ENCODE measurements at places on chromosomes 12 and 14.

GRCh38 chr12:11437966-11438365 lies 42.6 kb upstream of the PRB2 start:
- DNase-seq, result no peak

DNA sequence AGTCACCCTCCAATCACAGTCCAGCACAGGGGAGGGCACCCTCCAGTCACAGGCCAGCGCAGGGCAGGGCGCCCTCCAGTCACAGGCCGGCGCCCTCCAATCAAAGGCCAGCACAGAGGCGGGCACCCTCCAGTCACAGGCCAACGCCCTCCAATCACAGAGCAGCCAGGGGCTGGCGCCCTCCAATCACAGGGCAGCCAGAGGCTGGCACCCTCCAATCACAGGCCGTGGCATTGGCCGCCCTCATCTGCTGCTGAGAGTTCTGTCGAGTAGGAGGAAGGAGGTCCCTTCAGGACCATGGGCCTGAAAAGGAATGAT lies 26.6 kb downstream of the DDX51 start:
- no peak for DNase-seq

DNA sequence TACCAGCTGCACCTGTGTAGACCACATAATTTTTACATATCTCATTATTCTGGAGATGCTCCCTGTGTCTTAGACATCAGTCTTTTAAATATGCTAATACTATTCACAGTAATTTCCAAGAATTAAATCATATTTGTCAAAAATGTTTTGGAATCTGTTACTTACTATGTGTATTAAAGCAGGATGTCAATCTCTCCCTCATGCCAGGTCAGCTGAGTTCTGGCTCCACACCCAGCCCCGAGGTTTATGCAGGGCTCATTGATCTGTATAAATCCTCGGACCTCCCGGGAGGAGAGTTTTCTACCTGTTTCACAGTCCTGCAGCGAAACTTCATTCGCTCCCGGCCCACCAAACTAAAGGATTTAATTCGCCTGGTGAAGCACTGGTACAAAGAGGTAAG lies 27.9 kb downstream of the OAS2 start:
- no peak for DNase-seq

GRCh38 chr14:81963846-81964245 lies 430.2 kb upstream of the SEL1L start:
- no peak for DNase-seq

- DNase-seq, result no peak
Observed at GRCh38 chr14:94290197-94290596, 2.9 kb downstream of the SERPINA10 start.

GRCh38 chr12:109510196-109510595 lies 32.8 kb downstream of the UBE3B start:
- no peak for DNase-seq

DNA sequence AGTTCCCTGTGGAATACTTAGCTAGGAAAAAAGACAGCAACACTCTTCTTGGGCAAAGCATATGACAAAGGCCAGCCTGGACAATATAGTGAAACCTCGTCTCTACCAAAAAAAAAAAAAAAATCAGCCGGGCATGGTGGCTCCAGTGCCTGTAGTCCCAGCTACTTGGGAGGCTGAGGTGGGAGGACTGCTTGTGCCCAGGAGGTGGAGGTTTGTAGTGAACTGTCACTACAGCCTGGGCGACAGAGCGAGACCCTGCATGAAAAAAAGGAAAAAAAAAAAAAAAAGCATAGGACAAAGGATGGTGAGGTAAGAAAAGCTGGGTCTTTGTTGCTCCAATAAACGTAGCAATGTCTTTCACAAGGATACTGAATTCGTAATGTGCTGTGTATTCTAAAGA lies 1.1 kb downstream of the TXNDC16 start:
- DNase-seq, result no peak

- no peak for DNase-seq
Observed at GRCh38 chr12:63846238-63846967, 1.9 kb downstream of the SRGAP1 start.
